ENCODE measurements at places on chromosomes 11 and 22.
A peak's percentile ranks its signal among the peaks of the same experiment; 100 is the strongest.

- H3K4me3 ChIP-seq, result no peak overlapping the region
- H3K27me3 ChIP-seq, result peaks cover 4% of the 10 kb centered on the region
- peaks cover under 1% of the 10 kb centered on the region for H3K4me1 ChIP-seq
Observed at GRCh38 chr11:69419662-69420395, 61.6 kb upstream of the LINC01488 start.

GRCh38 chr11:2796508-2797113 lies 89.0 kb downstream of the CDKN1C start:
- no peak overlapping the region for H3K27ac ChIP-seq
- H3K27me3 ChIP-seq, result no peaks in the 10 kb centered on the region
- DNase-seq, result no peak
- H3K4me1 ChIP-seq, result no peaks in the 10 kb centered on the region
- H3K4me3 ChIP-seq, result no peak overlapping the region

- H3K27me3 ChIP-seq, result no peaks in the 10 kb centered on the region
- no peak overlapping the region for H3K4me3 ChIP-seq
- peak overlapping the region; percentile 33 for H3K27ac ChIP-seq
- H3K4me1 ChIP-seq, result peaks cover 66% of the 10 kb centered on the region
Observed at GRCh38 chr11:65552388-65552951, 5.7 kb downstream of the LTBP3 start.

DNA sequence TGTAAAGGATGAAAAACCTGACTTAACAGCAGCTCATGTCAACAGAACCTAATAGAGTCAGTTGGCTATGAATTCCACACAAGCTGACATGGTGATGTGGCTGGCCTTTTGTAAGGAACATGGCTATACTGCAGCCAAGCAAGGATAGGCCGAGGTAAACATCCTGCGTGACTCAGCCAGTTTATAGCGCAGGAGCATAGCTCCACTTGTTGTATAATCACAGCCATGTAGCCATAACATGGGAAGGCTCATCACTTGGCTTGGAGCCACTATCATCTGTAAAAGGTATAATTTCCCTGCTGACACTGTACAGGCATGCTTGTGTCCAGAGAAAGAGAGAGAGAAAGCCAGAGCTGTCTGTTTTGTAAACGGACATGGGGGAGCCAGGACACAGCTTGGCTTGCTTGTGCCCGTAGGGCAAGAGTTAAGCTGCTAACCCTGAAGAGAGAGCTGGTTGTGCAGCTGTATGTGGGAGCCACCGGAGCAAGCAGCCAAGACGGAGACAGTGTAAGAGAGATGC lies 104.4 kb upstream of the PLET1 start:
- H3K36me3 ChIP-seq, result no peaks in the 10 kb centered on the region
- H3K4me1 ChIP-seq, result no peaks in the 10 kb centered on the region
- H3K27ac ChIP-seq, result no peak overlapping the region

- H3K4me1 ChIP-seq, result peaks cover 28% of the 10 kb centered on the region
- DNase-seq, result no peak
- no peaks in the 10 kb centered on the region for H3K36me3 ChIP-seq
- H3K27ac ChIP-seq, result no peak overlapping the region
- H3K27me3 ChIP-seq, result no peaks in the 10 kb centered on the region
- H3K4me3 ChIP-seq, result no peak overlapping the region
Observed at GRCh38 chr11:14105446-14105845, 142.9 kb downstream of the SPON1 start.

- no peaks in the 10 kb centered on the region for H3K4me1 ChIP-seq
- DNase-seq, result no peak
- no peak overlapping the region for H3K27ac ChIP-seq
Observed at GRCh38 chr22:16845465-16845864, 20.3 kb upstream of the XKR3 start.

DNA sequence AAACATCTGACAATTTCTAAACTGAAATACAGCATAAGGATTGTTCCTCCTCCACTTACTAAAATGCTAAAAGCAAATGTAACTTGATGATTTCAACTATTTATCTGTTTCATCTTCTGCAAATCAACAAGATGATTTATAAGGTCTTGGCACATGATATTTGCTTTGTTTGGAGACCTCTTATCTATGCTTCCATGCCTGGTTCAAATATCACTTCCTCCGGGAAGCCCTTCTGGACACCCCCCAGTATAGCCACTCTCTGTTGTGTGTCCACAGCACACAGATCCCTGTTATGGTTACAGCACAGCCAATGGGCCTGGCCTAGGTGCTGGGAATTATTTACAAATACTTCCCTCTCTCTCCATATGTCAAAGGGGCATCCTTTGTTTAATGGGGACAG lies 114.8 kb downstream of the C11orf58 start:
- H3K4me1 ChIP-seq, result no peaks in the 10 kb centered on the region
- no peak for DNase-seq
- H3K27ac ChIP-seq, result no peak overlapping the region

GRCh38 chr22:37552524-37553163 lies 7.6 kb upstream of the CDC42EP1 start:
- H3K4me3 ChIP-seq, result no peak overlapping the region
- no peak overlapping the region for H3K27ac ChIP-seq
- H3K36me3 ChIP-seq, result no peaks in the 10 kb centered on the region
- no peaks in the 10 kb centered on the region for H3K4me1 ChIP-seq
- H3K27me3 ChIP-seq, result peaks cover 20% of the 10 kb centered on the region

DNA sequence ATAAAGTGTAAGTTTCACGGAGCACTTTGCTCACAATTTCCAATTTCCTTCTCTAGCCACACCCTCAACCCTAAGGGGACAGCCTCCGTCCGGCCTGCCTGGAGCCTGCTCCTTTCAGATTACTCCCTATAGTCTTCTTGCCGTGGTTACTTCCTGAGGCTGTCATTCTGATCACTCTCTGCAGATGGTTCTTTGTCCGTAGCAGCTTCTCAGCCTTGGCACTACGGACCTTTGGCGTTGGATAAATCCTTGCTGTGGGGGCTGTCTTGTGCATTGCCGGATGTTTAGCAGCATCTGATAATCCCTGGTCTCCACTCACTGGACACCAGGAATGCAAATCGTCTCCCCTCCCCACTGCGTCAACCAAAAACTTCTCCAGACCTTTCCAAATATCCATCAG lies 447.5 kb upstream of the KIRREL3 start:
- H3K4me1 ChIP-seq, result no peaks in the 10 kb centered on the region
- peaks cover 3% of the 10 kb centered on the region for H3K27me3 ChIP-seq
- DNase-seq, result no peak
- no peak overlapping the region for H3K27ac ChIP-seq
- H3K36me3 ChIP-seq, result no peaks in the 10 kb centered on the region

GRCh38 chr11:129881570-129882170 lies 13.7 kb downstream of the NFRKB start:
- H3K27me3 ChIP-seq, result no peaks in the 10 kb centered on the region
- no peaks in the 10 kb centered on the region for H3K4me1 ChIP-seq
- peak; percentile 45 for DNase-seq
- H3K4me3 ChIP-seq, result no peak overlapping the region
- H3K27ac ChIP-seq, result no peak overlapping the region

GRCh38 chr11:2527621-2528291 lies 82.9 kb downstream of the KCNQ1 start:
- H3K4me3 ChIP-seq, result no peak overlapping the region
- H3K27ac ChIP-seq, result no peak overlapping the region
- no peaks in the 10 kb centered on the region for H3K27me3 ChIP-seq
- peaks cover 29% of the 10 kb centered on the region for H3K4me1 ChIP-seq

- no peak overlapping the region for H3K4me3 ChIP-seq
- no peaks in the 10 kb centered on the region for H3K36me3 ChIP-seq
- no peak for DNase-seq
- peaks cover 13% of the 10 kb centered on the region for H3K4me1 ChIP-seq
Observed at GRCh38 chr11:33696931-33697638, 3.5 kb downstream of the C11orf91 start.

- no peaks in the 10 kb centered on the region for H3K36me3 ChIP-seq
- H3K4me3 ChIP-seq, result no peak overlapping the region
- H3K27ac ChIP-seq, result no peak overlapping the region
- no peak for DNase-seq
- H3K27me3 ChIP-seq, result no peaks in the 10 kb centered on the region
Observed at GRCh38 chr22:44344407-44344806, 31.7 kb upstream of the SHISAL1 start.

GRCh38 chr11:87425943-87426342 lies 388.2 kb downstream of the TMEM135 start:
- DNase-seq, result no peak
- H3K27me3 ChIP-seq, result no peaks in the 10 kb centered on the region
- H3K4me3 ChIP-seq, result no peak overlapping the region
- H3K36me3 ChIP-seq, result no peaks in the 10 kb centered on the region

GRCh38 chr11:20308601-20309000 lies 54.9 kb upstream of the HTATIP2 start:
- no peak overlapping the region for H3K27ac ChIP-seq
- no peaks in the 10 kb centered on the region for H3K4me1 ChIP-seq
- no peak overlapping the region for H3K4me3 ChIP-seq
- H3K27me3 ChIP-seq, result peaks cover 13% of the 10 kb centered on the region
- DNase-seq, result no peak

GRCh38 chr11:107631931-107632330 lies 41.0 kb downstream of the ELMOD1 start:
- H3K4me3 ChIP-seq, result no peak overlapping the region
- no peak for DNase-seq
- H3K4me1 ChIP-seq, result no peaks in the 10 kb centered on the region
- no peaks in the 10 kb centered on the region for H3K36me3 ChIP-seq
- H3K27ac ChIP-seq, result no peak overlapping the region

DNA sequence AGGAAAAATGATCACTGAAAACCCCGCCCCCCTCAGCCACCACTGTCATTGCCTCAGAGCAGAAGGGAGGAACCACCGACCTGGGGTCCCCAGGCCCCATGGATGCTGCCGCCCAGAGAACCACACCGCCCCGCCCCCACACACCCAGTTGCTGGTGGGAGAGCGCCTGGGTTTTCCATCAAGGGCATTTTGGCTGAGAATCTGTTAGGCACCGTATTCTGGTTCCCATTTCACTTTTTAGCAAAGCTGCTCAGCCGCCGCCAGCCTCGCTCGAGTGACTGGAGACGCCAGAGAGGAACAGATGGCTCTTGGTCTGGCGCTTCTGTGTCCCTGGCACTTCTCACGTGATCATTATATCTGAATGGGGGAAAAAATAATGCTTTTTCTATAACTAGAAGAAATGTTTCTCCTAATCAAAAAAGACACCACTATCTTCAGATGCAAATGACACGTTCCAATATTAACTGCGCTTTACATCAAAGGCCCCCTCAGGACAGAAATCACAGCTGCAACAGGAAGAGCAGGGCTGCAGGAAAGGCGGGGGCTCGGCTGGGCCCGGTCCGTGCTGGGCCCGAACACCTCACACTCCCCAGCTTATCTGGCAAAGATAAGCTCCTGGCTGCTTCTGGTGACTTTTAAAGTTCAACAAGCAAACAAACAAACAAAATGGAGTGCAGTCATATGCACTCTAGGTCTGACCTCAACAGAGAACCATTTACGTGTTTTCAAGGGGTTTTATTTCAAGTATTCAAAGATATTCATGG lies 149.8 kb downstream of the MPPED1 start:
- no peak overlapping the region for H3K4me3 ChIP-seq
- H3K27me3 ChIP-seq, result no peaks in the 10 kb centered on the region
- no peak for DNase-seq
- no peaks in the 10 kb centered on the region for H3K36me3 ChIP-seq

DNA sequence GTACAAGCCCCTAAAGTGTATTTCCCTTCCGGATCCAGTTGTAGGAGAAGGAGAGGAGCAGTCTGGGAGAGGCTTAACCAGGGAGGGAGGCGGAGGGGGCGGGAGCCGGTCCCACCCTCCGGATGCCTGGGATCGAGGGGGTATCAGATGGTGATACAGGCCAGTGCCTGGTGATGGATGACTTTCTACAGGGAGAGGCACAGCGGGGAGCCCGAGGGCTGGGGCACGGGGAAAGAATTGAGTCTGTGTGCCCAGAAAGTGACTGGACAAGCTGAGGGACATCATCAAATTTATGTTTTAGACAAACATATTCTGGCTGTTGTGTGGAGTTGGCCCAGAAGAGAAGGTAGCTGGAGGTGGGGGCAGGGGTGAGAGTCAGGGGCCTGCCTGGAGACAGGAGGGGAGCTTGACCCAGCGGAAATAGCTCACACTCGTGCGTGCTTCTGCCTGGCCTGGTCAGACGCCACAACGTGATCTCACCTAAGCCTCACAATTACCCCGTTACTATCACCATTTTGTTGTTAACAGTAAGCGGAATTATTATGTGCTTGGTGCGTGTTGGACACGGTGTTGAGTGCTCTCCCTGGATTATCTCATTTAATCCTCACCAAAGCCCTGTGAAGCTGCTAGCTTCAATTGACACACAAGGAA lies 42.4 kb downstream of the AMPD3 start:
- DNase-seq, result no peak
- no peaks in the 10 kb centered on the region for H3K4me1 ChIP-seq
- peaks cover 25% of the 10 kb centered on the region for H3K36me3 ChIP-seq
- no peak overlapping the region for H3K27ac ChIP-seq

DNA sequence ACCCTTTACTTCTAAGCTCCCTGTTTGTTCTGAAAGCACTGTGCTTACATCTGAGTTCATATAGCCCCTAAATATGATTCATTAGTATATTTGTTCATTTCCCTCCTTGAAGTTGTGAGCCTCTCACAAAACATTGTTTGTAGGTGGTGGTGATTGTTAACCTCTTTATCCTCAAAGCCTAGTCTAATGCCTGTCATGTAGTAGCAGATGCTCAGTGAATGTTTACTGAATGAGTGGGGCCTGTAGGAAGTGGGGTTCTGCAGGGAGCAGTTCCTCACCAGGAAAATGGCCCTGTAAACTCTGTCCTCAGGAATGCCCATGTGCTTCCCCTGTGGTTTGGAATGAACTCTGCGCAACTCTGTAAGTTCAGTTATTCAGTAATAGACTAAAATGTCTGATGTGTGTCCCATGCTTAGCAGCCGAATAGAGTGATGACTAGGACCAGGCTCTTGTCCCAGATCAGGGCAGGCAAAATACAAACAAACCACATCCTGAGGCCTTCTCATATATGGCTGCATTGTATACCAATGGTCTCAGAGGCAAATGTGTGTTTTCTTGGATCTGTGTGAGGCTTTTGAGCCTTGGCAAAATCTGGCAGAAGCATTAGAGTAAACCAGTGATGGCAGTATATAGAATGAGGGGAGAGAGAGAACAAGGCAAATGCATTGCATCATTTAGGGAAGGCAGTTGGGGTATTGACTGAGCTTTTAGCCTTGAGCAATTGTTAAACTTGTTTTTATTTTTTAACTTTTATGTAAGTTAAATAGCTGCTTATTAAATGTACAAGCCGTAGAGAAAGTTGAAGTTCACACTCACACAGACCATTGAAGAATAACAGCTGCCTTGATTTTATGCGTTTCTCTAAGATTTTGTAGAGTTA lies 91.4 kb upstream of the BIRC3 start:
- peaks cover 5% of the 10 kb centered on the region for H3K27me3 ChIP-seq
- H3K27ac ChIP-seq, result no peak overlapping the region
- DNase-seq, result no peak
- H3K4me3 ChIP-seq, result no peak overlapping the region
- no peaks in the 10 kb centered on the region for H3K36me3 ChIP-seq

All from activated naive CD8-positive, alpha-beta T cell treated with anti-CD3 and anti-CD28 coated beads, Interleukin-2, amount 50 U/mL, for 24 hours (primary cell).